ENCODE measurements at places on chromosomes 7 and 10. TPM values are rescaled to one million over a fixed set of nuclear protein-coding genes. Genes with fewer than 3 reads are reported as not detected.

OLAH gene
- total RNA-seq: 1.5 TPM

ASAH2 gene
- 0.14 TPM for total RNA-seq

CPA4 gene
- 19.6 TPM for total RNA-seq

PDGFA gene
- total RNA-seq: 11.6 TPM

TSC22D4 gene
- 45.4 TPM for total RNA-seq

PCDH15 gene
- 0.07 TPM for total RNA-seq

ADAM22 gene
- 1.2 TPM for total RNA-seq

SYT15 gene
- 0.14 TPM for total RNA-seq

PAX4 gene
- total RNA-seq: not detected

TACR2 gene
- total RNA-seq: 0.23 TPM

TBXAS1 gene
- total RNA-seq: 11.1 TPM

ABCB1 gene
- 13.3 TPM for total RNA-seq

TSPAN33 gene
- 14.3 TPM for total RNA-seq

HDAC9 gene
- 25.7 TPM for total RNA-seq

VGF gene
- total RNA-seq: 20.9 TPM

KCNMA1 gene
- 12.5 TPM for total RNA-seq

DGKI gene
- total RNA-seq: 0.69 TPM
